Cortex of kidney (tissue), 1 donor: ENCODE measurements at places on chromosomes 5 and 9.

DNA sequence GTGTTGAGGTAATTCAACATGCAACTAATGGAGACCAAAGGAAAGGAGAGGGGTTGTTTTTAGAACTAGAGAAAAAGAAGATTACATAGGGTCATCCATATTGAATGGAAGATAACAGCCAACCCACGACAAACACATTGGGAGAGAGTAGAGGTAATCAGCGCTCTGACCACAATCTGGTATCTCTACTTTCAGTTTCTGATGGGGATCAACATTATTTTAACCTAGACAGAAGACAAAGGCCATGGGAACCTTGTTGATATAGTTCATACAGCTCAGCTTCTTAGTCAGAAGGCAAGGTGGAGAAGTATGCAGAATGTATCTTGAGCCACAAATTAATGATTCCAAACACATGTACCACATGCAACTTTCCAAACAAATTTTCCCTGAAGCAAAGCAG, 537.1 kb upstream of the ST8SIA4 start:
- no peak for DNase-seq

- DNase-seq = no peak
Measured at GRCh38 chr5:64526734-64527439, 21.1 kb downstream of the RGS7BP start.

GRCh38 chr5:10680876-10681481, 80.1 kb downstream of the DAP start:
- DNase-seq = no peak

DNA sequence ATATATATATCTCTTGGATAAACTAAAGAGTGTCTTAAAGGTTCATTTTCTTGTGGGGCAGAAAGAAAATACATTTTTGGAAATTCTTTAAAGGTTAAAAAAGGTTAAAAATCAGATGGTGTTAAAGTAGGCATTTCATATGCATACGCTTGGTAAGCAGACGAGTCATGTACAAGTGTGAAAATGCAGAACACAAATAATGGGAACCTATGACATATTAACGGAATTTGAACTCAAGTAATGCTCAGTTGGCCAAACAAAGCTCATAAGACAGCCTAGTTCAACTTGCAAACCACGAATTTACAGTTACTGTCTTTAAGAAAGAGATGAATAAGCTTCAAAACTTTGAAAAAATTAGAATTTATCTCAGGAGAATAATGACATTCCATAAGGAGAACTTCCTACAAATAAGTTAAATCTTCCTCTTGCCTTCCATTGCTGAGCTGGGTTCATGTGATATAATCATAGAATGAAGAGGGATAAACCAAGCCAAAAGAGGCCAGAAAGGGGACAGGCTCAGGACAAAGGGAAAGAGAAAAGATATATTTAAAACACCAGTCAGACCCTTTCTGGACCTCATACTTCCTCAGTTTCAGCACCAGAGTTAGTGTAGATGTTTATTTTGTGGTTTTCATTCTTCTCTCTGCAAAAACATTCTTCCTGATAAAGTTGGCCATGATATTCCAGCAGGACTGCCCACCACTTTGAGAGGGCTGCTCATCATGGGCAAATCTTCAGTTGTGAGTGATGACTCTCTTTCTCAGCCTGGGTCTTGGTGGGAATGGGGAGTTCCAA, 256.7 kb upstream of the CD180 start:
- no peak for DNase-seq

GRCh38 chr9:101387871-101388506, 3.2 kb upstream of the BAAT start:
- DNase-seq = no peak

DNA sequence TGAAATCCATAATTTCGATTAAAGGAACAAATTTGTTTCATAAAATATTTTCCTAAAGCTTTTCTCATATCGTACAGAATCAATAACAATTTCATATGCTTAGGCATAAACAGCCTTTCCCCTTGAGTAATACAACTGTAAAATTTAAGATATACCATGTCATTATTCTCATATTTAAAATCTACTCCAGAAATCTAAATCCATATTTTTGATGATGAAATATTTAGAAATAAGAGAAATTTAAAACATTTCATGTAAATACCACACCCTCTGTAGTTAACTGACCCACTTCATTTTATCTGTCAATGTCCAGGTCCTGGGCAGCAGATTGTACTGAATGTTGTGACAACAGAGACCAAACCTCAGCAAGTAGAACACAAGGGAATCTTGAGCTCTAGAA, 5.1 kb downstream of the POC5 start:
- DNase-seq = no peak

- no peak for DNase-seq
Measured at GRCh38 chr9:133035669-133036068, 4.9 kb downstream of the GTF3C5 start.

- no peak for DNase-seq
Measured at GRCh38 chr5:171264843-171265242, 44.2 kb upstream of the TLX3 start.

GRCh38 chr9:98877311-98877710, 66.4 kb upstream of the COL15A1 start:
- no peak for DNase-seq

DNA sequence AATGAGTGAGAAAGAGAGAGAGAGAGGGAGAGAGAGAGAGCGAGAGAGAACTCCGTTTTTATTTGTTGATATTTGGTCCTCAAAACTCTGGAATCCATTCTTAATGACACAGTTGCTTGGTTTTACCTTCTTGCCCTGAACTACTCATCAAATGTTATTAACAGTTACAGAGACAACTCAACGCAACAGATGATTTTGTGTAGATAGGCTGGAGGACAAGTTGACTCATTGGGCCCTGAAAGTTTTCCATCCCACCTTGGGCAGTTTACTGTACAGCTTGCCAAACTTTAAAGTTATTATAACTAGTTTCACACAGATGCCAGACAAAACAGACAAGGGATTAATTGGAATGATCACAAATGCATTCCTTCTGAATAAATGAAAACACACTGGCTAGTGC, 339.9 kb downstream of the ARL15 start:
- DNase-seq = no peak

DNA sequence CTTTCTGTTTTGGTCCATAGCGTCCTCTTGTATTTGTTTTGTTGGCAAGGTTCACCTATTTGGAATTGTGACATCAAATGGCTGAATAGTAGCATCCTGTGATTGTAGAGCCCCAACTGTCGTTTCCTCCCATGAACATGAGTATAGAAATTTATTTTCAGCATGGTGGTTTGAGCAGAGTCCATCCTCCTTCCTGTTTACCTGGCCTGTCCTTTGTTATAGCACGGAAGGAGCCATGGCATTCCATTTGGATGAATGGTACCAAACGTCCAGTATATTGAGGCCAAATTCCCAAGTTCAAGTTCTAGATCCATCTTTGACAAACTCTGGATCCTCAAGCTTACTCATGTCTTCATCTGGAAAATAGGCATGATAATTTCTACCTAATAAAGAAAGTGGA, 16.8 kb downstream of the RASGRF2 start:
- DNase-seq = no peak

DNA sequence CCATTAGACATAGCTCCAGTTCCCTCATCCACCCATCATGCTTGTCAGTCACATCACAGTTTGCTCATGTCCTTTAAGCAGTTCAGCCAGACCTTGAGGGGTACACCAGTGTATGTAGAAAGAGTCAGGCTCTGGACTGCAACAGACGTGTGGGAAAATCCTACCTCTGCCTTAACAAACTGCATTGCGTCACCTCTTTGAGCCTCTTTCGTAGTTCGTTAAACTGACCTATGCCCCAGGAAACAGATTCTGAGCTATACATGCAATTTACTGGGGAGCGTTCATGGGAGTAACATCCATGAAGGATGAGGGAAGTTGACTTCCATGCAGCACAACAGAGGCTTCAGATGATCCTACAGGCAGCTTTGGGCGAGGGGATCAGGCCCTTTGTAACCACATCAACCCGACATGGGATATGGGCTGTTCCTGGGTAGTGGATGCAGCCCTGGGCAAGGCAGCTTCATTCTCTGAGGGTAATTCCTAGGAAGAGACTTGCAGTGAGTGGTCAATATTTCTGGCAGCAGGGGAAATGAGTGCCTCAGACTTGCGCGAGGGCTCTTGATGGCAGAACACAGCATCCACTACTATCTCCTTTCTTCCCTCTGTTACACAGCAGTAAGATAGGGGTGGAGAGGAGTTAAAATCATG, 4.3 kb downstream of the SPINK4 start:
- no peak for DNase-seq

- DNase-seq = no peak
Measured at GRCh38 chr9:79572032-79572607, 355 bp downstream of the TLE4 start.

DNA sequence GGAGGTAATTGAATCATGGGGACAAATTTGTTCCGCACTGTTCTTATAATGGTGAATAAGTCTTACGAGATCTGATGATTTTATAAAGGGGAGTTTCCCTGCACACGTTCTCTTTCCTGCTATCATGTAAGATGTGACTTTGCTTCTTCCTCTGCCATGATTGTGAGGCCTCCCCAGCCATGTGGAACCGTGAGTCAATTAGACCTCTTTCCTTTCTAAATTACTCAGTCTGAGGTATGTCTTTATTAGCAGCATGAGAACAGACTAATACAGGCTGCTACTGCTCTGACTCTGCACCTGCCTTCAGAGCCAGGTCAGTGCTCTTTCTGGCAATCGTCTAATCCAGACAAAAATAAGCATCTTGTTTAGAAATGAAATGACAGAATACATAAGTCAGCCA, 479.2 kb upstream of the TUSC1 start:
- no peak for DNase-seq

GRCh38 chr5:178068293-178068692, 45.0 kb upstream of the N4BP3 start:
- DNase-seq = no peak

DNA sequence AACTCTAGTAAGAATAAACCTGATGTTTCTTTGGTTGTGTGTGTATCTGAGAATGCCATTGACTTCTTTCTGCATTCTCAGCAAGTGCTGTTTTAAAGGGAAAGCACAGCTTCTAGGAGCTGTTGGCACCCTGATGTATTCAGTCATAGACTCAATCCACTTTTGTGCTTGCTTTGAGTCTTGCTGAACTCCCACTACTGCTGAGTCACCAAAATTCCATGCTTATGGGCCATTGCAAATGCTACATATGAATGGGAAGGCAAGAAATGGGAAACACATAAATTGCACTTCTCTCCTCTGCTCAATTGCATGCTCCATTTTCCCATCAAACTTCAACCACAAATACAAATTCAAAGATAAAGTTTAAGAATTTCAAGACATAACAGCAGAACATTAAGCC, 9.8 kb upstream of the FTMT start:
- no peak for DNase-seq

DNA sequence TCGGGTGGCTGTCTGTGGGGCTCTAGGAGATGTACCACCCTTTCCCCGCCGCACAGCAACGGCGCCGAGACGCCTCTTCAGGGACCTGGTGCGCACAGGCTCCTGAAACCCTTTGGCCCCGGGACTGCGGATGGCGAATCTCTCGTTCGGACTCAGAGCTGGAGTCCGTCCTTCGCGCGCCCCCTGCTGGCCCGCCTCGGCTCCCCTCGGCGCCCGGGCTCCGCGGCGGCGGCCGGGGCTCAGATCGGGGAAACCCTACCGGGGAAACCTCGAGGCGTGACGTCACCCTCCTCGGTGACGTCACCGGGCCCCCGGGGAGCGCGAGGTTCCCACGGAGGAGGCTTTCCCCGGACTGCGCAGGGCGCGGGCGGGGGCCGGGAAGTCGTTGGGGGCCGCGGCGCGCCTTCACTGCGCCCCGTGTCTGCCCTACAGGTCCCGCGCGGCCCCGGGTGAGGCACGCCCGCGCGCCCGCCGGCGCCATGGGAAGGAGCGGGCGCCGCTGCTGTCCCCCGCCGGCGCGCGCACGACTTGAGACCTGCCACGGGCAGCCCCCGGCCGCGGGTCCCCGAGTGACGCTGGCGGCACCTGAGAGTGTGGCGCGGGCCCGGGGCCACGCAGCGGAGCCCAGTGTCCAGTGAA, 7.9 kb downstream of the PRR7 start:
- no peak for DNase-seq

GRCh38 chr5:107522456-107522855, 148.3 kb downstream of the EFNA5 start:
- DNase-seq = no peak

DNA sequence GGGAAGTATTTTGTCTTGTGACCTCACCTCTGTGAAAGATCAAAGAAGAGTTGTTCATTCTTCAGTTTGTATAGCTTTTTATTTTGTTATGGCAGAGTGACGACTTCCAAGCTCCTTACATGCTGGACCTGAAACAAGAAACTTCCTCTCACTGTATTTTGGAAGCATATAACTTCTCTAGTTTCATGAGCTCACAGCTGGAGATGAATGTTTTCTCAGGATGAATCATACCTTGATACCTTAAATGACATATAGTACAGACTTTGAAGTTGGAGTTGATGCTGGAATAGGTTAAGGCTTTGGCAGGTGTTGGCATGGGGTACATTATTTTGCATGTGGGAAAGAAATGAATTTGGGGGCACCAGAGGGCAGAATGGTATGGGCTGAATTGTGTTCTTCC, 112.5 kb downstream of the SLC25A46 start:
- no peak for DNase-seq

DNA sequence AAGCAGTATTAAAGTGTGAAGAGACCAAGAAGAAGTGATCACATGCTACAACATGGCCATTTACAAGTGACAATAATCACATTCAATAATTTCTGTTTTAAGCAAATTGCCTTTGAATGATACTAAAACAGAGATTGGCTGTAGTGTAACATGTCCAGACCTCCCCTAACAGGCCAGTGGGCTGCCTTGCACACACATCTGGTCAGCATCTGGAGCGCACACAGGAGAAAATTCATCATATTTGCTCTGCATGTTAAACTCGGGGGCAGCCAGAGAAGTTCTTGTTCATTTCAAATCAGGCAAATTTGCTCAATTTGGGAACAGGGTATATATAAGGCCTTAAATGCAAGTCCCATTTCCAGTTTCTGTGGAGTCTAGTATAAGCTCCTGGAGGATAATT, 111.1 kb upstream of the FBXL7 start:
- no peak for DNase-seq

DNA sequence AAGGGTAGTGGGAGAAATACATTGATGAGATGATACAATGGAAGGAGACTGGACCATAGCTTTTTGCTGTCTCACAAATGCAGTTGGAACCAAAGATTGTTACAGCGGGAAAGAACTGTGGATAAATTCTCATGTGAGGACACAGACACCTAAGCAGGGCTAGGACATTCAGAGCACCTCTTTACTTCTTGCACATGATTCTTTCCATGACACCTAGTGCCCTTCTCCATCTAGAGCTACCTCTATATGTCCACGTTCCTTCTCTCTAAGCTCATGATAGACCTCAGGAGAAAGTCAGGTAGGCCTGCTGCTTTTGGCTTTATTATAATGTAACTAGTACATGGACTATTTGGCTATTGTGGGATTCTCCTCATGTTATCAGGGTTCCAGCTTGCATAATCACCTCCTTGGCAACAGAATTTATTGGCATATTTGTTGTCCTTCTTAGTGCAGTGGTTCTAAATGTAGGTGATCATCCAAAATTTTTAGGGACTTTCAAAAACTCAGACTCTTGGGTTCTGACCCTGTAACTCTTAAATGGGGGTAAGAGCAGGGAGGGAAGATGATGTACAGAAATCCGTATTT, 27.2 kb downstream of the NR3C1 start:
- no peak for DNase-seq
